Activated CD8-positive, alpha-beta memory T cell treated with anti-CD3 and anti-CD28 coated beads, Interleukin-2, amount 10 ng/mL, durations not matched to agents 7 days and 5 days (primary cell): ENCODE measurements at places on chromosomes 6 and 20. TPM values are rescaled to one million over a fixed set of nuclear protein-coding genes. Genes with fewer than 3 reads are reported as not detected.

GRCh38 chr6:136510299-136510698 is 39.9 kb downstream of the MAP7 start:
- no peak overlapping the region for H3K27ac ChIP-seq
- no peak for DNase-seq

- H3K4me1 ChIP-seq: peaks cover 9% of the 10 kb centered on the region
- peaks cover 34% of the 10 kb centered on the region for H3K27me3 ChIP-seq
- H3K36me3 ChIP-seq: no peaks in the 10 kb centered on the region
- no peak for DNase-seq
- no peak overlapping the region for H3K27ac ChIP-seq
- no peak overlapping the region for H3K4me3 ChIP-seq
Measured at GRCh38 chr20:62693524-62693922, 15.1 kb upstream of the NTSR1 start.

NKX2-4 gene
- total RNA-seq: not detected

- no peak overlapping the region for H3K4me3 ChIP-seq
- H3K27me3 ChIP-seq: peaks cover 35% of the 10 kb centered on the region
- H3K4me1 ChIP-seq: peaks cover 11% of the 10 kb centered on the region
- H3K36me3 ChIP-seq: no peaks in the 10 kb centered on the region
Measured at GRCh38 chr20:62970307-62971210, 18.1 kb downstream of the SLC17A9 start.

PLCB4 gene
- total RNA-seq: not detected

DYNLT2 gene
- 2.0 TPM for total RNA-seq

DNA sequence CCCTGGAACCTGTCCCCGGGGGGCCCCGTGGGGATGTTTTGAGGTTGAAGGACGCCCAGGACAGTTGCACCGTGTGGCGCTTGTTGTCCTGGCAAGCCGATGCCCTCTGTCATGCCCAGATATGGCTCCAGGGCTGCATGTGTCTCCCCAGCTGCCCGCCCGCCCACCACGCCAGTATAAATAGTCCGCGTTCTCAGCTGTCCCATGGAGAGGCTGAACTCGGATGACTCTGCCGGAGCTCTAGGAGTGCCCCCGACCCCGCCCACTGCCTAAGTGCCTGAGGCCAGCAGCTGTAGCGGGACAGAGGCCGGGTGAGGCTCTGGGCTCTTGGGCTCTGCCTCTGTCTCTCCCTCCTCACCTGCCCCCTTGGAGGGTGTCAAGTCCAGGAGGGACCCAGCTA is 83.0 kb upstream of the GATA5 start:
- no peak overlapping the region for H3K27ac ChIP-seq
- H3K4me3 ChIP-seq: no peak overlapping the region
- no peak for DNase-seq
- H3K4me1 ChIP-seq: no peaks in the 10 kb centered on the region

- H3K4me1 ChIP-seq: no peaks in the 10 kb centered on the region
- H3K4me3 ChIP-seq: no peak overlapping the region
- H3K27ac ChIP-seq: no peak overlapping the region
Measured at GRCh38 chr6:42193491-42193894, 1.3 kb downstream of the GUCA1B start.

DNA sequence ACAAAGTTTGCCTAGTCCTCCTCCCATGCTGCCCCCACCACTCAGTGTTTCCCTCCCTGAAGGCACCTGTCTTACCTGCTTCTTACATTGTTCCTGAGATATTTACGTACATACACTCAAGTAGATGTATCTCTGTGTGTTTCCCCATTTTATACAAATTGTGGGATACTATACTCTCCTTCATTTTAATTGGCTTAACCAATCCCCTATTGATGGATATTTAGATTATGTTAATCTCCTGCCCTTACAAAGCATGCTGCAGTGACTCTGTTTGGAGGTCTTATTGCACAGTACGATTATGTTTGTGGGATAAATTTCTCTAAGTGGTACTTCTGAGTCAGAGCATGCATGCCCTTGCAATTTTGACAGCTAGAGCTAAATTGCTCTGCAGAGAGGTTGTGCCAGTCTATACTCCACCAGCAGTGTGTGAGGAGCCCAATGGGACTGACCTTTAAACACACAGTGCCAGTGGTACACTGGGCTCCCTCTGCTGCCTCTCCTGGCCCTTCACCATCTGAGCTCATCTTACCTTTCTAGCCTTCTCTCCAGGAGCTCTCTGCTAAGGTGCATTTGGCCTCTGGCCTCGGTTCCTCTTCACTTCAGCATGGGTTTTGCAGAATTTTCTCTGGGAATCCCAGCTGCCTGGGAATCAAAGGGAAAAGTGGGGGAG is 57.4 kb downstream of the LYRM2 start:
- no peak for DNase-seq
- H3K4me3 ChIP-seq: no peak overlapping the region
- no peak overlapping the region for H3K27ac ChIP-seq
- H3K4me1 ChIP-seq: peaks cover 2% of the 10 kb centered on the region
- H3K27me3 ChIP-seq: no peaks in the 10 kb centered on the region

DNA sequence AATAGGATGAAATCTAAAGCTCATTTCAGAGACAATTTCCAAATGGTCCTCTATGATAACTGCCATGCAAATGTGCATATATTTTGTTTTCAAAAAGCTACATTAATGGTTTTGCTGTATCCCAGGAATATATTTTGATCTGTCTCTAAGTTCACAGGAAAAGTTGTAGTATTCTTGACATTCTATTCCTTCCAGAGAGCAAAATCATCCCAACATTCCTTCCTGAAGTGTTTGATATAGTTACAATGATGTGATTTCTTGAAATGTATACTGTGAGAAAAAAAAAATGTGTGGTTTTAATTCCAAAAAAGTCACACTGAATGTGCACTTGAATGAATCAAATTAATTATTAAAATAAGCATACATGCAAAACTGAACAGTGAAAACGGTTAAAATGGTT is 996.0 kb upstream of the CITED2 start:
- H3K36me3 ChIP-seq: no peaks in the 10 kb centered on the region
- DNase-seq: no peak
- H3K27ac ChIP-seq: no peak overlapping the region
- H3K27me3 ChIP-seq: no peaks in the 10 kb centered on the region
- H3K4me1 ChIP-seq: no peaks in the 10 kb centered on the region

- H3K4me1 ChIP-seq: peaks cover 1% of the 10 kb centered on the region
- no peak overlapping the region for H3K4me3 ChIP-seq
- H3K27me3 ChIP-seq: peaks cover 10% of the 10 kb centered on the region
- no peaks in the 10 kb centered on the region for H3K36me3 ChIP-seq
- no peak for DNase-seq
- H3K27ac ChIP-seq: no peak overlapping the region
Measured at GRCh38 chr20:2301164-2301622, 5.4 kb downstream of the TGM3 start.

LY86 gene
- total RNA-seq: 1.7 TPM

DNA sequence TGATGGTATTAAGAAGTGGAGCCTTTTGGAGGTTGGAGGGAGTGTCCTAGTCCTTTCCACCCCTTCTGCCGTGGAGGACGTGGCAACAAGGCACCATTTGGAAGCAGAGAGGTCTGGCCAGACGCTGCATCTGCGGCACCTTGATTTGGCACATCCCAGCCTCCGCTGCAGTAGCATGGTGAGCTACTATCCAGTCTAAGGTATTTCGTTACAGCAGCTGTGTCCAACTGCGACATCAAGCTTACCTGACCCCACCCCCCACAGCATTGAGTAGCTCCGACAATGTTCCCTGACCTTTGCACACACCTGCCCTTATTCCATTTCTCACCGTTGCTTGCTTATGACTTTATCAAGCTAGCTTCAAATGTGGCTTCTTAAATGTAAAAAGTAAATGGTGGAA is 29.8 kb upstream of the SYNJ2 start:
- no peak overlapping the region for H3K27ac ChIP-seq
- peaks cover 38% of the 10 kb centered on the region for H3K27me3 ChIP-seq
- DNase-seq: no peak

GRCh38 chr20:41140226-41141133 is 3.1 kb downstream of the PLCG1 start:
- H3K36me3 ChIP-seq: peaks cover 32% of the 10 kb centered on the region
- DNase-seq: no peak
- H3K4me1 ChIP-seq: peaks cover 73% of the 10 kb centered on the region
- peak overlapping the region; percentile 91 for H3K4me3 ChIP-seq

SNX9 gene
- total RNA-seq: 39.4 TPM

- no peak for DNase-seq
- no peaks in the 10 kb centered on the region for H3K4me1 ChIP-seq
- no peak overlapping the region for H3K4me3 ChIP-seq
- no peak overlapping the region for H3K27ac ChIP-seq
- no peaks in the 10 kb centered on the region for H3K36me3 ChIP-seq
Measured at GRCh38 chr6:153392156-153392555, 261.1 kb upstream of the RGS17 start.

SSTR4 gene
- total RNA-seq: not detected

GRCh38 chr20:64156136-64156885 is 7.9 kb upstream of the MYT1 start:
- no peak overlapping the region for H3K4me3 ChIP-seq
- peaks cover 11% of the 10 kb centered on the region for H3K27me3 ChIP-seq
- H3K36me3 ChIP-seq: no peaks in the 10 kb centered on the region
- no peaks in the 10 kb centered on the region for H3K4me1 ChIP-seq
- DNase-seq: no peak

MICAL1 gene
- total RNA-seq: 86.0 TPM

DNA sequence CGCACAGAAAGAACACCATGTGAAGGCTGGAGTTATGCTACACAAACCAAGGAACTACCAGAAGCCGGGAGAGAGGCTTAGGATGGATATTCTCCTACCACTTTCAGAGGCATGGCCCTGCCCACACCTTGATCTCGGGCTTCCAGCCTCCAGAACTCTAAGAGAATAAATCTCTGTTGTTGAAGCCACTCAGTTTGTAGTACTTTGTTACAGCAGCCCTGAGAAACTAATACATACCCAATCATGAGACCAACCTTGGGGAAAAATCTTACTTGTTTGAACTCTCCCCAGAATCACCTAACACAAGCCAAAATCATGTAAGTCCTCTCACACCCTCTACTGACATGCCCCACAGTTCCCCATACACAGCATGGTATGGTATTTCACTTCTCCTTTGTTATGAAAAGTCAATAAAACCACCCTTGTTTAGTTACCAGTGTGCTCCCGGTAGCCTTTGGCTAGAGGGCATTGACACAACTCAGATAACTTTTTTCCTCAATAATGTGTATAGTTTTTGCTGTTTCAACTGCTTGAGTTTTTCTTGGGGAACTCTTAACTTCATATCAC is 40.7 kb upstream of the SLC2A12 start:
- no peak overlapping the region for H3K4me3 ChIP-seq
- H3K36me3 ChIP-seq: no peaks in the 10 kb centered on the region
- H3K27ac ChIP-seq: no peak overlapping the region
- H3K27me3 ChIP-seq: peaks cover 29% of the 10 kb centered on the region
- DNase-seq: no peak
- peaks cover 8% of the 10 kb centered on the region for H3K4me1 ChIP-seq

DNA sequence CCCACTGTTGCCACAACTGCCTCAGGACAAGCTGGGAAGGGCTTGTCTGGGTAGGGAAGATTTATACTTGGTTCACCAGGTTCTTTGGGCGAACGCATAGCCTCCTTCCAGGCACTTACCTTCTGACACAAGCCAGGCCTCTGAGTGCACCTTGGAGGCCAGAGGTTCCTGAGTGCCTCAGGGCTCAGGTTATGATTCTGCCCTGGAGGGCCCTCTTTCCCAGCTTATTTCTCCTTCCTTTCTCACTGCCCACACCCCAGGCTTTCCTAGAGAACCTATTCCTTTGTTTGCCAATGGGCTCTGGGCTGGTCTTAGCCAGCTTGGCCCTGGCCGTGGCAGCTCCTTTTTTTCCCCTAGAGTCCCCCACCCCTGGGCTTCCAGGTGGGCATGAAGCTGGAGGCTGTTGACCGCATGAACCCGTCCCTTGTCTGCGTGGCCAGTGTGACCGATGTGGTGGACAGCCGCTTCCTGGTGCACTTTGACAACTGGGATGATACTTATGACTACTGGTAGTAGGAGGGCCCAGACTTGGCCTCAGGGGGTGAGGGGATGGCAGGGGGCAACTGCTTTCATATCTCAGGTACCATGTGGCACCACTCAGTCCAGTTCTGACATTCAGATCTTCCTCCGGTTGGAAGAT is 25.0 kb downstream of the L3MBTL1 start:
- H3K27ac ChIP-seq: no peak overlapping the region
- no peak overlapping the region for H3K4me3 ChIP-seq
- H3K36me3 ChIP-seq: no peaks in the 10 kb centered on the region
- no peaks in the 10 kb centered on the region for H3K4me1 ChIP-seq

SCUBE3 gene
- total RNA-seq: 0.54 TPM

DNA sequence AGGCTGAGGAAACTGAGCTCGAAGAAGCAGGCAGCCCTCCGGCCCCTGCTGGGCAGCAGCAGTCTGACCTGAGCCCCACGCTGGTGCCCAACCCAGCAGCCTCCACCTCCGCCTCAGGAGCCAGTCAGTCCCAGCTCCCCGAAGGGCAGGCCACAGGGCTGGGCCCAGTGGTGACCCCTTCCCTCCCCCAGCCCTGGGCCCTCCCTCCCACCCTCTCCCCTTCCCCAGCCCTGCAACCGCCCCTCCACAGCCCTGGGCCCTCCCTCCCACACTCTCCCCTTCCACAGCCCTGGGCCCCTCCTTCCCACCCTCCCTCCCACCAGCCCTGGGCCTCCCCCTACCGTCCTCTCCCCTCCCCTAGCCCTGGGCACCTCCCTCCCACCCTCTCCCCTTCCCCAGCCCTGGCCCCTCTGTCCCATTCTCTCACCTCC is 115.0 kb downstream of the TAF4 start:
- H3K4me1 ChIP-seq: no peaks in the 10 kb centered on the region
- no peak overlapping the region for H3K27ac ChIP-seq
- no peak overlapping the region for H3K4me3 ChIP-seq
- H3K27me3 ChIP-seq: peaks cover 13% of the 10 kb centered on the region
- no peaks in the 10 kb centered on the region for H3K36me3 ChIP-seq

JPH2 gene
- total RNA-seq: not detected

GRCh38 chr6:111701146-111701545 is 95.5 kb upstream of the TRAF3IP2 start:
- no peak for DNase-seq
- peak overlapping the region; percentile 48 for H3K27ac ChIP-seq
- peaks cover 14% of the 10 kb centered on the region for H3K4me1 ChIP-seq
- no peak overlapping the region for H3K4me3 ChIP-seq
- no peaks in the 10 kb centered on the region for H3K27me3 ChIP-seq

GRCh38 chr20:45547206-45547770 is at the start of gene EPPIN:
Gene EPPIN, minus strand, starts transcription at chr20:45547401. Its CDS starts 44 bp downstream, at chr20:45547357.
- DNase-seq: no peak
- peaks cover 35% of the 10 kb centered on the region for H3K27me3 ChIP-seq
- no peaks in the 10 kb centered on the region for H3K36me3 ChIP-seq
- H3K27ac ChIP-seq: no peak within 1 kb of the TSS
- no peak within 1 kb of the TSS for H3K4me3 ChIP-seq
